ENCODE measurements at places on chromosomes 7 and 10.

DNA sequence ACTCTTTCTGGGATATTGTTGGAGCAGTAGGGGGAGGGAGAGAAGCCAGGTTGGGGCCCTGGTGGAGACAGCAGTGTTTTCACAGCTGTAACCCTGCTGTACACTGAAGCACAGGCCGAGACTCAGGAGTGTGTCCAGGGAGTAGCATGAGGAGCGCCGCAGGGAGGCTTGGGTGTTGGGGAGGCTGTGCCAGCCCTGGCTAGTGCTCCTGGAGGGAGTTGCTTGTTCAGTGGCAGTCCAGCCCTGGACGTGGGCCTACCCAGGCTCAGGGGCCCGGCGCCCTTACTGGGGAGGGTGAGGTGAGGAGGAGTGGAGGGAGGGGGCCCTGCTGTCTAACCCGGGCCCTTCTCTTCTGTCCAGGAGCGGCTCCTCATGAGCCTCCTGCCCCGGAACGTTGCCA is 35.9 kb downstream of the ADCY1 start:
- no peak for DNase-seq

- no peak for DNase-seq
Observed at GRCh38 chr7:12066004-12066403, 145.1 kb upstream of the TMEM106B start.

- peak; percentile 83 for DNase-seq
Observed at GRCh38 chr10:122164023-122164601, 107.0 kb upstream of the BTBD16 start.

DNA sequence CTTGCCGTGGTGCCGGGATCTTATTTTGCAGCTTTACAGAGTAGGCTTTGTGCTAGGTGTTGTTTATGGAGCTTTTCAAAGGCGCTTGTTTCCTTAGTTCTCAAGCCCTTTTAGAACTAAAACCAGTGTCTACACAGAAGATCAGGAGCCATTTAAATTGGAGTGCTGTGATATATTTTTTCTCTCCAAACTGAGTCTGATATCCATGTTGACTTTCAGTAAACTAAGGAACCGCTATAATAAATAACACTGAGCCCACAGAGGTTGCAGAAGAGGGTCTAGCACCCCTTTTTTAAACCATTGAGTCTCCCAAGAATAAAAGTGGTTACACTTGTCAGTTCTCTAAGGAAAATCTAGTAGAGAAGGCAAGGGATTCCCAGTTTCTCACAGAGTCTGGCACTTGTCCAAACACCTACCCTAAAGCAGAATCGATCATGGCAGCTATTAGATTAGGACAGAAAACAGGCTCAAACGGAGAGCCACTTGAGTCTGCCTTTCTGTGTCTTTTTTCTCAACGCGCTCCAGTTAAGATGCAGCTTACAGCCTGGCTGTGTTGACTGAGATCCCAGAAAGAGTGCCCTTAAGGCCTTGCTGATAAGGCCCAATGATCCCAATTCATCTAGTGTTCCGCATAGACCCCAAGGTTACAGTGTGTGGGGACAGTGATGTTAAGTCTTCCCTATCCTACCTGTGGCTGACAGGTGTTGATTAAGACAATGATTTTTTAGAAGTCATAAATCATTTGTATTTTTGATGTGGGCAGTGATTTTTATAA is 804 bp downstream of the TMEM106B start:
- peak; percentile 43 for DNase-seq

DNA sequence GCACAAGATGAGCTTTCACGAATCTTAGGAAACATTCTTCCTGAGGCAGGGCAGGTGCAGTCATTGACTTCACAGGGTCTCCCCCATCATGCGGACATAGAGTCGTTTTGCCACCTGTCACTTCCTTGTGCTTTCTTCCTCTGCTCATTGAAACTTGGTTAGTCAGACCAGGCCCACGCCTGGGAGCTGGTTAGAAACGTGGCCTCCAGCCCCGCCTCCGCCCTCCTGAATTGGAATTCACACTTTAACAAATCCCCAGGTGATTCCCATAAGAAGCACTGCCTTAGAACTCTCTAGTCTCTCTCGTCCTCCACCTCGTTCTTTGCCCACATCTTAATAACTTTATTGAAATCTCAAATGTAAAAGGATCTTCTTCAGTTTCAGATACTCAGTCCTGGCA is 265.5 kb upstream of the FZD8 start:
- no peak for DNase-seq

DNA sequence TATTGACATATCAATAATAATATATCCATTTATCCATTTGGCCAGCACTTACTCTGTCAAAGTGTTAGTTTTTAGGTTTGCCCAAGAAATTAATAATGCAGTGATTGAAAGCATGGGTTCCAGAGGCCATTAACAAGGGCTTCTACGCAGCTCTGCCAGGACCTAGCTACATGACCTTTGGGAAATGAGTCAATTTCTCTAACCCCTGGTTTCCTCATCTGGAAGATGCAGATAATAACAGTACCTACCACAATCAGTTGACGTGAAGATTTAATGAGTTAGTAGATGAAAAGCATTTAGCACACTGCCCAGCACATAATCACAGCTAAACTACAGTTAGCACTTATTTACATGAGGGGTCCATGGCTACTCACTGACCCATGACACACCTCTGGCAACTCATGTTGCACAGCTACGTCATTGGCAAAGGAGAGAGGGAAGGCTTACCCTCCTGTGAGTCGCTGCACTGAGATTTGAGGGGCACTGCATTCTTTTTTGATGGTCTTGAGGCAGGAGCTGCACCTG is 263.7 kb downstream of the PLXNA4 start:
- no peak for DNase-seq

GRCh38 chr7:35691827-35692307 is 3.1 kb downstream of the HERPUD2 start:
- peak; percentile 33 for DNase-seq

DNA sequence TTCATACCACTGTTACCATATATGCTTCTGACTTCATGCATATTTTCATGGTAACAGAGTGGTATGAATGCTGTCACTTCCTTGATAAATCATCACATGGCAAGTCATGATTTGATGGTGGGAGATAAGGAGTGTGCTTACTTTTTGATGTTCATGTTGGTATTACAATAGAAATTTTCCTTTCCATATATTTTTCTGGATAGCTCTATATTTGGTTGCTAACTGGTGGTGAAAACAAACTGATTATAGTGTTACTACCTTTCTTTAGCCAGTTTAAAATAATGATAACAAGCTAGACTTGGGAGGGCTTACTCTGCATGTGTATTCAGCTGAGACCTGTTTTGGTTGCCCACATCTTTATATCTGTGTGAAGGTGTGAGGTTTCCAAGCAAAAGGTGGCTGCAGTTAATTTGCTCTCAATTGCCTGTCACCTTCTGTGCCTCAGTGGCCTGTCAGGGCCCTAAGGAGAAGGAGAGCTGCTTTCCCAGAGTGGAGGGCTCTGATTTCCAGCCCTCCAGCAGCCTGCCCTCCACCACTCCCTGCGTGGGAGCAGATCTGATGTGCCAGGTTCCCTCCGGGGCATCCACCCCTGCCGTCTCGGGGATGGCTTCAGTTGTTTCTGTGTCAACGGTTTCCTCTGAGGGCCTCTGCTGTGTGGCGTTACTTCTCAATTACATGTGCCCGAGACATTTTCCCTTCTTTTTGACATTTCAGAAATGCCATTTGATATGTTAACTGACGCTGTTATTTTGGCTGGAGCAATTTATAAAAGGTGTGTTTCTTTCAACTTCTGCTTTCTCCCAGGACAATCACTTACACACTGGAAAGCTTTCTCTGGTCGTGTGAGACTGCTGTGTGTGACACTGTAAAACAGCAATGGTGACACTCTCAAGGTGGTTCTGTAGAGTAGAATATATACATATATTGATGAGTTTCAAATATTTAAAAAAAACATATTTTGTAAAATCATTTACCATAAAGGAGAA is 107.7 kb upstream of the KLF6 start:
- no peak for DNase-seq

GRCh38 chr10:21807180-21807579 is 196.3 kb downstream of the DNAJC1 start:
- no peak for DNase-seq

DNA sequence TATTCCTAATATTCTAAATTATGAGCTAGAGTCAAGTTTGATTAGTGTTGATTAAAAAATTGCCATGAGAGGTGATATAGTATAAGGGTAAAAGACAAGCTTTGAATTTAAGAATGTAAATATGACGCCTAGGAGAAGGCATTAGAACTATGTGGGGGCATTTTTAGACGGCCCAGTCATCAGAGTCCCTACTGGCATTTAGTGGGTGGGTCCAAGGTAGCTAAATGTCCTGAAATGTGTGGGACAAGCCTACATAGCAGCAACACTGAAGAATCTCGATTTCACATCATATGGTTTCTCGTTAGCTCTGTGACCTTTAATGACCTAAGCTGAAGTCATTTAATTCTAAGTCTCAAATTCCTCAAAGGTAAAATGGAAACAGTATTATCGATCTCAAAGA is 133.5 kb downstream of the SGMS1 start:
- DNase-seq: no peak

Measured in cerebellar cortex (tissue), 1 donor.